ENCODE measurements at places on chromosomes 11 and 22.

- no peak for DNase-seq
Observed at GRCh38 chr11:1501421-1502167, 15.0 kb upstream of the MOB2 start.

DNA sequence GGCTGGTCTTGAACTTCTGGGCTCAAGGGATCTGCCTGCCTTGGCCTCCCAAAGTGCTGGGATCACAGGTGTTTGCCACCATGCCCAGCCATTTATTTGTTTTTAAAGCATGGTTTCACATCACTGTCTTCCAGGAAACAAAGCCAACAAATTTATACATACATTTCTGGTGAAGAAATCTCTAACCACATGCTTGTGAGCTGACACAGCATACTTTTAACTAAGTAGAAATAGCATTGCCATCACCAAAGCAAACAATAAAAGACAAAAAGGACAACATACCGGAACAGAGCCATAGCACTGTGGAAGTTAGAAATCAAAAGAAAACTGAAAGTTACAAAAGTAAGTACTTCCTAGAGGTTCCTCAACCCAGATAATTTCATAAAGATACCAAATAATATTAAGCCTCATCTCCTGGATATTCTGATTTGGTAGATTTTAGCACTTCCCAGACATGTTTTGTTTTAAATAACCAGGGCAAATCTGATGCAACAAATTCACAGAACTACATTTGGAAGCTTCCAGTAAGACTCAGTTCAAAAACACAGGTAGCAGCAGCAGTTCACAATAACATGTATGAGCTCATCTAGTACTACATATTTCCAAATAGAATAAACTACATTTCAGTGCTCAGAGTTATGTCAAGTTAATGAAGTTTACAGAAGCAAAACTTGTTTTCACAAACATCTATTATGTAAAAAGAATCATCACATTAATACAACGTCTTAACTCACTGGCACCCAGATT, 70.6 kb downstream of the RRAS2 start:
- no peak for DNase-seq

GRCh38 chr11:13168271-13168670, 109.3 kb upstream of the BMAL1 start:
- DNase-seq, result no peak

- no peak for DNase-seq
Observed at GRCh38 chr11:1776331-1776851, 12.7 kb upstream of the CTSD start.

- DNase-seq, result no peak
Observed at GRCh38 chr11:103051151-103051801, 40.7 kb downstream of the DCUN1D5 start.

Data from ovary (tissue), 10 donors.